T-helper 1 cell (primary cell): ENCODE measurements at places on chromosomes 3 and 15.

DNA sequence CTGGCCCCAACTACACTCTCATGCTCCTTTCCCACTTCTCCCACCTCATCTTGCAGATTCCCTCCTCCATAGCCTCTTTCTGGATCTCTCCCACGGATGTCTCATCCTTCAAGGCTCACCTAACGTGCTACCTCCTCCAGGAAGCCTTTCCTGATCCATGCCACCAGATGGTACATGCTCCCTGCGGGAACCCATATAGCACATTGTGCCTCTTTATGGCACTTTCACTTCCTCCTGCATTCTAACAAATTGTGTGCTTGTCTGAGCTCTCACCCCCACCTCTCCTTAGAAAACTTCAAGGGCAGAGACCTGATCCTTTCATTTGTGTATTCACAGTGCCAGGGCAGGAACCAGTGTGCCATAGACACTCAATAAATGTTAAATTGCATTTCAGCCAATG, 63.0 kb downstream of the HES1 start:
- DNase-seq = no peak

GRCh38 chr3:136142592-136142991, 53.5 kb downstream of the MSL2 start:
- no peak for DNase-seq

DNA sequence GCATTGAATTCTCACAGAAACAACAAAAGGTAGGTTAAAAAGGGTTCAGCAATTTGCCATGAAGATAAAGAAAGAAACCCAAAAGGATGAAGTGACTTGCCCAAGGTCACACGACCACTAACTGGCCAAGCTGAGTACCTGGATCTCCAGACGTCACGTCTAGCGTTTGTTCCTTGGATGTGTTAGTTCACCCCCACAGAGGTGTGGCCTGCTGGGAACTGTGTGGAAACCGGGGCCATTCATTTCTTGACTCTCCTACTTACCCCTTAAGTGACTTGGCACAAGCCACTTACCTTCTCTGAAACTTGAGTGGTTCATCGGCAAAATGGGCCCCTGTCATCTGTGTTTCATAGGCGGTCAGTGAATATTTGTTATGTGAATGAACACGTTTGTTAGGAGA, 244.3 kb upstream of the SLCO3A1 start:
- no peak for DNase-seq

DNA sequence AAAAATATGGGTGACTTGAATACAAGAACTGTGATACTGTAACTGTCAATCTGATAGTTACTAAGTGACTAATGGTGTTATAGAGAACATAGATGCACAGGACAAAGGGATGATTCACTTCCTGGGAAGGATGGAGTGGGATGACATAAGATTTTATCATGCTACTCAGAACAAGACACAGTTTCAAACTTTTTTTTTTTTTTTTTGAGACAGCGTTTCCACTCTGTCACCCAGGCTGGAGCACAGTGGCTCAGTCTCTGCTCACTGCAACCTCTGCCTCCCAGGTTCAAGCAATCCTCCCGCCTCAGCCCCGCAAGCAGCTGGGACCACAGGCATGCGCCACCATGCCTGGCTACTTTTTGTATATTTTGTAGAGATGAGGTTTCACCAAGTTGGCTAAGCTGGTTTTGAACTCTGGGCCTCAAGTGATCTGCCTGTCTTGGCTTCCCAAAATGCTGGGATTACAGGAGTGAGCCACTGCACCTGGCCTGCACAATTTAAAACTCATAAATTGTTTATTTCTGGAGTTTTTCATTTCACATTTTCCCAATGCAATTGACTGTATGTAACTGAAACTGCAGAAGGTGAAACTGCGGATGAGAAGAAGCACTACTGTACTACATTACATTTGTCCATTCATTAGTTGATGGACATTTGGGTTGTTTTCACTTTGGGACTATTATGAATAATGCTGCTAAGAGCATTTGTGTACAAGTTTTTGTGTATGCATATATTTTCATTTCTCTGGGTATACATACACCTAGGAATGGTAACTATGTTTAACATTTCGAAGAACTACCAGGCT, 40.6 kb downstream of the ADIPOQ start:
- DNase-seq = no peak

DNA sequence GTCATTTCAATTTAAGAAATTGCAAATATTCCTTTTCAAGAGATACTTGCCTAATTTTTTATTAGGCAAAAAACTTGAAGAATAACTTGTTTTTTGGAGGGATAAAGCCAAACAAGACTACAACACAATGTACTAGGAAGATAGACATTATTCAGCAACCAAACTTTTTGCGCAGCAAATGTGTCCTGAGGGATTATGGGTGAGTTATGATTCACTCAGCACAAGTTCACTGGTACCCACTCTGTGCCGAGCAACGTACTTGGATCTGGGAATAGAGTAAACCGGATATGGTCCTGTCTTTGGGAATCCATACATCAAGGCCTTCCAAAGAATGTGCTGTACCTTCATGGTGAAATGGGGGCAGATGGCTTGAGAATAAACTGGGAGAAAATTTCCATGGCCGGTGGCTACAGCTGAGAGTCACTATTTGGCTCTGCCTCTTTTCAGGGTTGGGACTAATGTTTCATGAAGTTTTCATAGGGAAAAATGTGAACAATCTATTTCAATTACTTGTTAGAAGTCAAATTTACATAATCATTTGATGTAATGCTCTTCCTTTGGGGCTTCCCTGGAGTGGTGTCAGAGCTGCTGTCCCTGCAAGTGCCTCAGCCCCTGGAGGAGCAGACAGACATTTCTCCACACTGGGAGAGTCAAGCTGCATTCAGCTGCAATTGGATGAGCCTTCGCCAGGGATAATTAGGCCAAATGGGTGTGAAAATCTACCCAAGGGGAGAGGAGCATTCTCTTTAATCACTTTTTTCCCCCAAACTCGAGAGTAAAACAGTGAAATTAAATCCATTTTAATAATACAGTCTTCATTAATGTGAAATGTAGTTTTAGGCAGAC, 315.2 kb downstream of the CLSTN2 start:
- DNase-seq = no peak

DNA sequence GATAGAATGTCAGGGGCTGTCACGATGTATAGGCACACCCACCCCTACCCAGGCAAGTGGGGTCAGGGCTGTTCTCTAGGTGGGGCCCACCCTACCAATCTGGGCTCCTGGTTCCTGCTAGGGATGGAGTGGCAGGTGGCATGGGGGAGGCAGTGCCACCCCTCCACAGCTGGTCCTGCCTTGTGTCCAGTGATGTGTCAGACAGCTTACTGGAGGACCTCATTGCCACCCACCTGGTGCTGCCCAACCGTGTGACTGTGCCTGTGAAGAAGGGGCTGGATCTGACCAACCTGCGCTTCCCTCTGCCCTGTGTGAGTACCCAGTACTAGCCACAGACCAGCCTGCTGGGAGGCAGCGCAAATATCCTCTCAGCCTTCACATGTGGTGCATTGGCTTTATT, 27.5 kb downstream of the ESYT3 start:
- no peak for DNase-seq

GRCh38 chr3:16264174-16264707, 502 bp downstream of the DPH3 start:
- no peak for DNase-seq
